Activated CD4-positive, alpha-beta T cell treated with anti-CD3 and anti-CD28 coated beads for 4 hours (primary cell): ENCODE measurements at places on chromosomes 12 and 14.
A peak's percentile ranks its signal among the peaks of the same experiment; 100 is the strongest.

- no peak for DNase-seq
These were observed 174.5 kb downstream of the TTC7B start for GRCh38 chr14:90641615-90642243.

DNA sequence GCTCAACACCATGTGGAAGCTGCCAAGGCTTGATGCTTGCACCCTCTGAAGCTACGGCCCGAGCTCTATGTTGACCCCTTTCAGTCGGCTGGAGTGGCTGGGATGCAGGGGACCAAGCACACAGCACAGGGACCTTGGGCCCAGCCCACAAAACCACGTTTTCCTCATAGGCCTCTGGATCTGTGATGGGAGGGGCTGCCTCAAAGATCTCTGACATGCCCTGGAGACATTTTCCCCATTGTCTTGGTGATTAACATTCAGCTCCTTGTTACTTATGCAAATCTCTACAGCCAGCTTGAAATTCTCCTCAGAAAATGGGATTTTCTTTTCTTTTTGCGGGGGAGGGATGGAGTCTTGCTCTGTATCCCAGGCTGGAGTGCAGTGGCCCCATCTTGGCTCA, 46.3 kb downstream of the MON2 start:
- no peak for DNase-seq

DNA sequence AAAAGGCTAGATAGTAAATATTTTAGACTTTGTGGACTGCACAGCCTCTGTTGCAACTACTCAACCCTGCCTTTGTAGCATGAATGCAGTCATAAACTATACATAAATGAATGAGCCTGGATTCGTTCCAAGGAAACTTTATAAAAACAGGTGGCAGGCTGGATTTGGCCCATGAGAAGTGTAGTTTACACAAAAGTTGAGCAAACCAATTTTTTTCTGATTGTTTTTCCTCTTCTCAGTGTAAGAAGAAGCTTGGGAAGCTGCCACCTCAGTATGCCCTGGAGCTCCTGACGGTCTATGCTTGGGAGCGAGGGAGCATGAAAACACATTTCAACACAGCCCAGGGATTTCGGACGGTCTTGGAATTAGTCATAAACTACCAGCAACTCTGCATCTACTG, 9.5 kb downstream of the OAS1 start:
- DNase-seq, result no peak

DNA sequence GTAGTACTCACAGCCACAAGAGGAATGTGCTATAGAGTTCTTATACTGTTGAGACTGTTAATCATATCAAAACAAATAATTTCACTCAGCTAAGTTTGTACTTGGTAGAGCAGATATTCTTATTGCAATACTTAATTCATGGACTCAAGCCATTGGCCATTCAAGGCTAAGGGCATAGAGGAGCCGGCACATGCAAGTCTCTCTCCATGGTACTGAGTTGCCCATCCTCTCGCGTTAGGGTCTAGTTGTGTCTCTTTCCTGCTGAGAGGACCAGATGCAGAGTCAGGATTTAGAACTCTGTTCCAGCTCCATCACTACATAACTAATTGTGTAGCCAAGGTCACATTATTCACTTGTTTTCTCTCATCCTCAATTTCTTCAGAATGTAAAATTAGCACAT, 14.4 kb upstream of the TUNAR start:
- no peak for DNase-seq

GRCh38 chr14:64692189-64692985, 11.8 kb upstream of the PLEKHG3 start:
- DNase-seq, result no peak

GRCh38 chr14:68146818-68147217, 327.2 kb downstream of the RAD51B start:
- no peak for DNase-seq

- peak; percentile 49 for DNase-seq
These were observed 33.6 kb upstream of the HNF1A start for GRCh38 chr12:120944645-120945217.

DNA sequence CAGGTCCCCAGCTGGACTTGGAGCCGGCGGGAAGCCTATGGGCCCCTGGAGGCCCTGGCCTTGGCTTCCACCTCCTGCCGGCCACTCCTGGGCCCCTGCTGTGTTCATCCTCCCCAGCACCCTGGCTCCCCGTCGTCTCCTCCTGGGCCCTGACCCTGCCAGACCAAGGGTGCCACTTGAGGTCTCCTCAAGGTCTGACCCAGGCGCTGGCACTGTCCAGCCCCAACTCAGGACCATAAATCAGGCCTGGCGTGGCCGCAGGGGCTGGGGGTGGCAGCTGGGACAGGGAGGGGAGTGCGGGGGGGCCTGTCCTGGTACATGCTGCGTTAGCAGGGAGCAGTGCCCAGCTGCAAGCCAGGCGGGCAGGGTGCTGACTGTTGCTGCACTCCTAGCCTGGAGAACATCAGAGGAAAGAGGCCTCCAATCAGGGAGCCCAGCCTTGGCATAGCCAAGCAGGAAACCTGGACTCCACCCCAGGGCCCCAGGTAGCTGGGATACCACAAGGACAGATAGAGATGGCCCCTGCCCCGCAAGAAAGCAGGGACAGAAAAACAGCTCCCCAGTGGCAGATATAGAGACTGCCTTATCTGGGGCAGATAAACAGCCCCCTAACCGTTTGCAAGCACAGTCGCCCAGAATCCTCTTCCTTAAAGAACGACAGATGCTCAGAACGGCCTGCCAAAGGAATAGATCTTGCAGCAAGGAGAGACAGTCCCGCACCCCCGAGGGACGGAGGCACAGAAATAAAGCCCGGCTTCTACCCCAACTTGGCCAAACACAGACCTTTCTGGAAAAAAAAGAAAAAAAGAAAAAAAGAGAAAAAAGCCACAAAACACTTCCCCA, 6.5 kb upstream of the ATG101 start:
- DNase-seq, result no peak

DNA sequence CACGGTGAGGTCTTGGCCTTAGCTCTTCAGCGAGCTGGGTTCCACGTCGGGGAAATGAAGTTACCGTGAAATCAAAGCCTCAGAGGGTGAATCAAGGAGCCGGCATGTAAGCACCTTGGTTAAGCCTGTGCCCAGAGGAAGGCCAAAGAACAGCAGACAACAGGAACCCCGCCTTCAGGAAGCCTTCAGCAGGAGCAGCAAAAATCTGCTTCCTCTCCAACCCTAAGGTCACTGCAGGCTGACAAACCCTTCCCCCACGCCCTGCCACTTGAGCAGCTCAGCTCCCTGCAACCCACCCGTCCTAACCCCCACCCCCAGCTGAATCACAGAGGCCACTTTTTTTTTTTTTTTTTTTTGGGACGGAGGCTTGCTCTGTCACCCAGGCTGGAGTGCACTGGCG, 72.9 kb upstream of the LTA4H start:
- DNase-seq, result peak; percentile 18

DNA sequence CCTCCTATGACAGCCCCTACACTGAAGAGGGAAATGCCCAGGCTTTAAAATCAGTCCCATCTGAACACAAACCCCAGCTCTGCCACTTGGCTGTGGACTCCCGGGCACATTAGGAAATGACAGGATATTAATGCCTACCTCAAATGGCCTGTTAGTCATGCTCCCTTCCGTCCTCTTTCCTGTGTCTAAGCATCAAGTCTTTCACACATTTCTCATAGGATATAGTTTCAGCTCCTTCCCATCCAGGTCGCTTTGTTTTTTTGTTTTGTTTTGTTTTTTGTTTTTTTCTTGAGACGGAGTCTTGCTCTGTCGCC, 16.1 kb downstream of the PLEK2 start:
- no peak for DNase-seq

DNA sequence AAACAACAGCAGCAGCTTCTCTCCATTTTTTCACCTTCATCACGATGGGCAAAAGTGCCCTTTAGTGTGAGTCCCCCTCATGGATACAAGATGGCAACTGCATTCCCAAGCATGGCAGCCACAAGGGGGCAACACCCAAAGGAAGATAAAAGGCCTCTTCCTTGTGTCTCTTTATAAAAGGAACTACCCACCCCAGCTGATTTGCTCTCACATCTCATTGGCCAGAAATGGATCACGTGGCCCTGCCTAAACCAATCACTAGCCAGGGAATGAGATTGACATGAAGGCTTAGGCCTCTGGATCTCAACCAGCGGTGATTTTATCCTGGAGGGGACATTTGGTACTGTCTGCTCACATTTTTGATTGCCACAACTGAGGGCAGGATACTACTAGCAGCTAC, 21.9 kb upstream of the IFT81 start:
- no peak for DNase-seq

- peak; percentile 16 for DNase-seq
These were observed 2.4 kb upstream of the RNASE7 start for GRCh38 chr14:21039585-21040369.
